ENCODE measurements at places on chromosomes 1 and 21.

- DNase-seq, result no peak
These were observed 16.9 kb downstream of the NTMT2 start for GRCh38 chr1:170162459-170163246.

- peak; percentile 12 for DNase-seq
These were observed 39.5 kb downstream of the PIK3CD start for GRCh38 chr1:9691108-9691445.

GRCh38 chr1:156889802-156890580 lies 3.5 kb upstream of the PEAR1 start:
- peak; percentile 82 for DNase-seq

GRCh38 chr1:181556631-181557030 lies 73.3 kb downstream of the CACNA1E start:
- DNase-seq, result no peak

GRCh38 chr1:111624382-111624781 lies 4.8 kb downstream of the RAP1A start:
- no peak for DNase-seq
